ENCODE measurements at places on chromosomes 2 and 18.

GRCh38 chr18:60389314-60389713 lies 16.7 kb upstream of the MC4R start:
- DNase-seq = no peak

- no peak for DNase-seq
Measured at GRCh38 chr2:222477962-222478608, 53.7 kb downstream of the SGPP2 start.

- no peak for DNase-seq
Measured at GRCh38 chr18:77959248-77959647, 709.6 kb downstream of the GALR1 start.

DNA sequence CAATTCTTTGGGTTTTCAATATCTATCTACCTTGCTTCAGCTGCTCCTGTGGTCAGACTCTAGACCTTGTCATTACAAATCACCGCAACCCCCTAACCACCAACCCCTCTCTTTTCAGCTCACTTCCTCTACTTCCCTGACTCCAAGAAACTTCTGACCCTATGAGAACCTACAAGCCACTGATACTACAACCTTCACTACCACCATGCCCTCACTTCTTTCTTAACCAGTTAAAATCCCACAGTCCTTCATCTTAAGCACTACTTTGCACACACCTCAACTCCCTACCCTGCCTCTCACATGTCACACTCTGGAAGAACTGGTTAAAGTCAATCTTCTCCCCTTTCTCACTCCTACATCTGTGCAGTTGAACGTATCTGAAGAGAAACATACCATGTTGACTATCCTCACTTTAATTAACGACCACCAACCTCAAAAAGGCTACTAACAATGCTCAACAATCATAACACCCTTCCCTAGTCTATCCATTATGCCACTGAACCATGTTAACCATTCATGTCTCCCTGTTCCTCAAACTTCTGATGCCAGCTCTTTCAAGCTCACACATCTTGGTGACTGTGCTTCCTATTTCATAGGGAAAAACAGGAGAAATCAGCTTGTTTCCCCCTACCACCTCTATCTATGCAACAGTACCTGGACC lies 12.6 kb downstream of the EIF2AK3 start:
- no peak for DNase-seq

GRCh38 chr2:2636813-2637212 lies 305.7 kb upstream of the MYT1L start:
- DNase-seq = no peak

- no peak for DNase-seq
Measured at GRCh38 chr2:26521913-26522180, 43.9 kb upstream of the OTOF start.

- no peak for DNase-seq
Measured at GRCh38 chr2:119059940-119060339, 98.6 kb downstream of the C1QL2 start.

- DNase-seq = no peak
Measured at GRCh38 chr2:169778446-169778845, 20.2 kb upstream of the SSB start.

DNA sequence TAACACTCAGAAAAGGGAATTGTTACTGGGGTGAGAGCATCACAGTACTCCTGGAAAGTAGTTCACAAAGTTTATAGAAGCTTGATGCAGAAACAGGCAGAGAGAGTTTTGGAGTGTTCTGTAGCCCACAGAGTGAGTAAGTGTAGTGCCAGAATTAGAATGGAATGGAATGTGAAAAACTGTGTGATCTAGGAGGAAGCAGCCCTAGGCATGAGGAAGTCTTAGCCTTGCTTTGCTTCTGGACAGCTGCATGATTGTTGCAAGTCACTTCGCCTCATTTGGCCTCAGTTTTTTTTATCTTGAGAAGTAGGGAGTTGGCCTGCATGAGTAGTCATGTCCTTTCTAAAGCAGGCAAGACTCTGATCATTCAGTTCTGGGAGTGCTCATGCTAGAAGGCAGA lies 10.9 kb downstream of the SERPINB12 start:
- no peak for DNase-seq

DNA sequence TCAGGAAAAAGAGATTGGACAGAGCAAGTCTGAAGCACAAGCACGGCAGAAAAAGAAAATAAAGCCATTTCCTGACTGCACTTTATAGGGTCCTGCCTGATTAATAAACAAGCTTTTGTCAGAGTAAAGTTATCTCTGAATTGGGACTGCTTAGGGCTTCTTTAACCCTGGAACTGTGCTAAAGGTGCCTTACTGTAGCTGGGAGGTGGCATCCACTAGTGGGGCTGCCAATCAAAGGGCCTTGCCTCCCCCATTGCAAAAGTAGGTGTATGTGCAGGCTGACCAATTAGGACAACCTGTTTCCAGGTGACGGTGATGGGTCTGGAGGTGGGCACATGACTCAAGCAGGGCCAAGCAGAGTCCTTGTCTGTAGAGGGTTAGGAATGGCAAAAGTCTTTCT lies 57.4 kb upstream of the RAPH1 start:
- no peak for DNase-seq

DNA sequence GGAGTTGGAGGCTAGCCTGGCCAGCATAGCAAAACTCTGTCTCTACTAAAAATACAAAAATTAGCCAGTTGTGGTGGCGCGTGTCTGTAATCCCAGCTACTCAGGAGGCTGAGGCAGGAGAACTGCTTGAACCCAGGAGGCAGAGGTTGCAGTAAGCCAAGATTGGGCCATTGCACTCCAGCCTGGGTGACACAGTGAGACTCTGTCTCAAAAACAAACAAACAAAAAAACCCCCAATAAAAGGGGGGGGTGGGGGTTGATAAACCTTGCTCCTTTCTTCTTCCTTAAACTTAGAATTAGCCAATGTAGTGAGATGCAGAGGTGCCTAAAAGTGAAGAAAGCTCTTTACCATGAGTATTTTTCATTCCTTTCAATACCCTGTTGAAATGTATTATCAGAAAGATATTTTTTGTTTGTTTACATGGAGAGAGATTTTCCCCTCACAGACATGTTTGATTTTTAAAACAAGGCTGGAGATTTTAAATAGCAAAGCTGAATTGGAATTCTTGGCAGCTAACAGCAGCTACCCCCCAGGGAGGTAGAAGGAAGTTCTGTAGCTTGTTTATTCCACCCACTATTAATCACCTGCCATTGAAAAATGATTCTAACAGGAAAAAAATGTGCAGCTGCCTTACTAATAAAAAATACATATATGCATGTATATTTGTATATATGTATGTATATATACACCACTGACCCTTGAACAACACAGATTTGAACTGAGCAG lies 48.6 kb downstream of the GYPC start:
- DNase-seq = no peak

DNA sequence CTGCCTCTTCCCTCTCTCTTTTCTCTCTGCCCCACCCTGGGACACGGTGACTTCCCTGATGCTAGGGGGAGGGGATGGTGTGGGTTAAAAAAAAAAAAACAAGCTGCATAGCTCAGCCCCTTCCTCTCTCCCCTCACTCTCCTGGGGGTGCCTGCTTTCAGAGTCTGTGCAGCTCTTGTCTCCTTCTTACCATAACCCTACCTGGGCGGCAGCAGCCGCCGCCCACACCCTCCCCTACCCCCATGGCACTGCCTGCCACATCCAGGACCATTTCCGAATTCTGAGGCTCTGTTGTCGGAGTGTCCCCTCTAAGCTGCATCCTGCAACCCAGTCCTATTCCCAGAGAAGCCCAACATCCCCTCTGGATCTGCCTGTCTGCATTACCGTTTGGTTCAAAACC lies 16.0 kb downstream of the TTC32 start:
- no peak for DNase-seq

DNA sequence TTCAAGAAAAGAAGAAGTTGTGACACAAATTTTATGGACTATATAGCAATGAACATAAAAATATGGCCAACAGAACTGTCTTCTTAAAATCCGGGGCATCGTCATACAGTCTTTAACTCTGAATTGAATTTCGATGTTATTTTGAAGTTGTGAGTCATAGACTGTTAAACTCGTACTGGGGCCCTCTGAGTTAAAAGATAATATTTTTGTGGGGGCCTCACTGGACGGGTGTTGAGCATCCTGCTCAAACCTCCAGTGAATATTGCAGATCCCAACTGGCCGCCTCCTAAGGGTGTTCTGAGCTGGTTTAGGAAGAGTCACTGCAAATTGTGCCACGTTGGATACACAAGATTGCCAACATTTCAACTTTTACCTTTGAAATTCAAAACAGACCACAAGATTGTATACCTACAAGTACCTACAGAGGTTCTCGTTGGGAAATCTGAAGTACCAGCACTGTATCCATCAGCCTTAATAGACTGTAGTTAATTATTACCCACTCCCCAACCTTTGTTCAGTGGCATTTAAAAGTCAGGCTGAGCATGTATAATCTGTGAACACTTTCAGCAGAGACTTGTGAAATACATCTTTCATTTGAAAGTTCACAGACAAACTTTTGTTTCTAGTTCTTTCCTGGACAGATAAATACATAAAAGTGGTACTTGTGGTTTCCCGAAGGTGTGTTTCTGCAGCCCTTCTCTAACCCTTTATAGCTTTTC lies 27.8 kb downstream of the KLHL23 start:
- no peak for DNase-seq

- DNase-seq = no peak
Measured at GRCh38 chr2:157587576-157587975, 41.1 kb downstream of the ACVR1C start.

DNA sequence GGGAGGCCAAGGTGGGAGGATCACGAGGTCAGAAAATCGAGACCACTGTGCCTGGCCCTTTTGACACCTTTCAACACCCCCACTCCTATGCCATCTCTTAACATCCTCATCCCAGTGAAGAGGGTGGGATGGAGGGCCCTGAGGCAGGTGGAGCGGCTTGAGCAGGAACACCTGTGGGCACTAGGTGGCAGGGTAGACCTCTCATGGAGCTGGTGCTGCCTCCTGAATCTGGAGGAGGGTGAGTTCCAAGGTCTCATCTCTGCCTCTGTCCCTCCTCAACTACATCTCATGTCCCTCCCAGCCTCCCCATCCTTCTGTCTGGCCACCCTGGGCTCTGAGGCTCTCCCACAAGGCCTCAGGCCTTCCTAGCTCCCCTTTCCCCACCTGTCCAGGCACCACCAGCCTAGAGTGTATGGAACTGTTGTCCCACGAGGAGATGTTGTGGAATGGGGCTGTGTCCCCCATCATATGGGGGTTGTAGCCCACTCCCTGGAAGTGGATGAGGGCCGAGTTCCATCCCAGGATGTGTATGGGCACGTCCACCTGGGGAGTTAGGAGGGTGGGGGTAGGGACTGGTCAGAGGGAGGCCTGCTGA lies 17.0 kb upstream of the CRYBA2 start:
- DNase-seq = no peak

DNA sequence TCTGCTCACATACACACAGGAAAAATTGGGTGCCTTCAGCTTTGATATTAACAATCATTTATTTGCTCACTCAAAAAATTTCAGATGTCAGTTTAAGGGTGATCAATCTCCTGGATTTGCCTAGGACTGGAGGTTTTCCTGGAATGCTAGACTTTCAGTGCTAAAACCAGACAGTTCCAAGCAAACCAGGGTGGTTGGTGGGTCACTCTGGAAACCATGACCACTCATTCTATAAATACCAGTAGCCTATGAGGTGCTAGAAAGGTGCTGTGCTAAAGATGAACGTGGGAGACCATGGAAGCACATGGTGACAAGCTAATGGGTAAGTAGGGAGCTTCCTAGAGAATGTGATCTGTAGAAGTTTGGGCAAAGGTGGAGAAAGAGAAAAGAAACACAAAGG lies 25.4 kb upstream of the STPG4 start:
- DNase-seq = no peak

DNA sequence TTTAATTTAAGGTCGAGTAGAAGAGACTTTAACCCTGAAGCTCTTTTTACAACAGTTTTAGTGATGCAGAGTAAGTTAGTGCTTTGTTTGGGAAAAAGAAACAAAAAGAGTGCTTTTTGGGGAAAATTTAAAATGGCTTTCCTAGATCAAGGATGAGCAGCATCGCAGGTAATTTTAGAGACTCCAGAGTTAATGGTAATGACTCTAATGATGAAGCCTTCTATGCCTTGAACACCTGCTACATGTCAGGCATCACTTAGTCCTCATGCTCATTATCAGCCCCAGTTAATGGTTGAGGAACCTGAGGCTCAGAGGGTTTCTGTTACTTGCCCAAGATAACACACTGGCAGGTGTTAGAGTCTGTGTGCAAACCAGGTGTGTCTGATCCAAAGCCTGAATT lies 167.8 kb downstream of the ACOXL start:
- no peak for DNase-seq

GRCh38 chr2:220916931-220917330 lies 655.2 kb downstream of the EPHA4 start:
- no peak for DNase-seq

- no peak for DNase-seq
Measured at GRCh38 chr18:59357928-59358327, 1.1 kb downstream of the LMAN1 start.

GRCh38 chr2:127373362-127374083 lies 14.3 kb downstream of the MAP3K2 start:
- no peak for DNase-seq

DNA sequence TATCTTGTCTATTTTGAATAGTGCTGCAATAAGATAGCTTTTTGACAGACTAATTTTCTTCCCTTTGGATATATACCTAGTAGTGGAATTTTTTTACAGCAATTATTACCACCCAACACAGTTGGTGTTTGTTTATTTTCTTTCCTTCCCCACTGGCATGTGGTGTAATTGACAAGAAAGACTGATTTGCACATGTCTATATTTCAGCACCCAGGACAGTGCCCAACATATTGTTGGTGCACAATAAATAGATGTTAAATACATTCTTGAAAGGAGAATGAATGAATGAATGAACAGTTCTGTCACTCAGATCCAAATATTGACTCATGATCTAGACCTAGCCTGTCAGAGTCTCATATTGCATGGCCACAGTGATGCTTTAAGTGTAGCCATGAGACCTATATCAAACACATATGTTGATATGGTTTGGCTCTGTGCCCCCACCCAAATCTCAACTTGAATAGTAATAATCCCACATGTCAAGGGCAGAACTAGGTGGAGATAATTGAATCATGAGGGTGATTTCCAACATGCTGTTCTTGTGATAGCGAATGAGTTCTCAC lies 538.2 kb downstream of the NYAP2 start:
- DNase-seq = no peak

- no peak for DNase-seq
Measured at GRCh38 chr2:177816766-177817165, 255.8 kb downstream of the PDE11A start.

- DNase-seq = no peak
Measured at GRCh38 chr18:59660786-59661743, 36.2 kb downstream of the CCBE1 start.

Data from activated CD8-positive, alpha-beta memory T cell treated with anti-CD3 and anti-CD28 coated beads for 4 hours (primary cell).